GDM1 (cell line): ENCODE measurements at places on chromosomes 13 and 19.

DNA sequence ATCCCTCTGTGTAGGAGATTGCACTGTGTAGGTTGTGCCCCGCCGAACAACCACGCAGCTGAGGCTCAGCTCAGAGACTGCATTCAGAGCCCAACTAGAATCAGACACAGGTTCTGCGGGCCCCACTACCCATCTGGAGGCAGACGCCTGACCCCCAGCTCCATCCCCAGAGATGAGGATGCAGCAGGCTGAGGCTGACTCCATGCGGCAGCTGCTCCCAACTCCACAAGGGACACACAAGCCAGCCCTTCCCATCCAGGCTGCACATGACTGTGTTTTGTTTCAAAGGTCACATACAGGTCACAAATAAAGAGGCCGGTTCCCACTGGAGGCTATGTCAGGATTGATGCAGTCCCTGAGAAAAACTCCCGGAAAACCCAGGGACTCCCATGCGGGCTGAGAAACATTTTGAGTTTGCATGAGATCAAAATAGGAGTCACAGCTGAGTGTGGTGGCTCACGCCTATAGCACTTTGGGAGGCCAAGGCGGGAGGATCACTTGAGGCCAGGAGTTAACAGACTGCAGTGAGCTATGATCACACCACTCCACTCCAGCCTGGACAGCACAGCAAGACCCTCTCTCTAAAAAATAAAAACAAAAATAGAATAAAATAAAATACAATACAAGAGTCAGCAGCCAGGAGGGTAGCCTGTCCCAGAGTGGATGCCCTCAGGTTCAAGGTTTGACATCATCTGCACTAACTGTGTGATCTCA is 14.0 kb downstream of the ELL start:
- DNase-seq: no peak

DNA sequence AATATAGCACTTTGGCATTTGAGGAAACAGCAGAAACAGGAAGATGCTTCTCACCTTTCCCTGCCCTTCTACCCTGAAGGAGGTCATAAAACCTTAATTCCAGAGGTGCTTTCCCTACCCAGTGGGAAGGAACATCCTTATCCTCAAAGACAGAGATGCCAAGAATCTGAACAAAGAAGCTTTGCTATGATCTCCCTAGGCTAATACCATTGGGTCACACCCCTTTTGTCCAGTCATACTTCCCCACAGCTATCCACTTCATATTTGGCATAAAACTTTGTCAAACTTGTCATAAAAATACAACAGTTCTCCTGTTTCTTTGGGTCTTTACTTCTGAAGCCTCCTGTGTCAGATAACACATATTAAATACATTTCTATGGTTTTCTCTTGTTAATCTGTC is 21.7 kb upstream of the RXFP2 start:
- no peak for DNase-seq

GRCh38 chr13:49444524-49445395 is 686 bp downstream of the SETDB2 start:
- DNase-seq: peak; percentile 76

DNA sequence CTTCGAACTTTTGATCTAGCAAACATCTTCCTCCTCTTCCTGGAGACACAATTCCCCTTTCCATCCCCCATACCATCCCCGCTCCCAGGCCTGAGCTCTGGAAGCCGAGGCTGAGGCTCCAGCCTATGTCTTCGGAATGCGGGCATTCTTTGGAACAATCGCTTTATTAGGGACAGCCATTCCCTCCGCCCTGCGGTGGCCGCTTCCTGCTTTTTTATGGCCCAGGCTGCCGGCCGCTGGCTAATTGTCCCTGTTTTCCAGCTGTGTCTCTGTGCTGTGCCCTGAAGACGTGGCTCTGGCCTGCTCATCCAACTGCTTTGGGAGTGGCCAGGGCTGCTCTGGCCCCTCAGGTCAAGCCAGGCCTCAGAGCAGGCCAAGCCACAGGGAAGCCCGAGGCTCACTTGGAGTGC is 2.1 kb upstream of the CDX2 start:
- no peak for DNase-seq

DNA sequence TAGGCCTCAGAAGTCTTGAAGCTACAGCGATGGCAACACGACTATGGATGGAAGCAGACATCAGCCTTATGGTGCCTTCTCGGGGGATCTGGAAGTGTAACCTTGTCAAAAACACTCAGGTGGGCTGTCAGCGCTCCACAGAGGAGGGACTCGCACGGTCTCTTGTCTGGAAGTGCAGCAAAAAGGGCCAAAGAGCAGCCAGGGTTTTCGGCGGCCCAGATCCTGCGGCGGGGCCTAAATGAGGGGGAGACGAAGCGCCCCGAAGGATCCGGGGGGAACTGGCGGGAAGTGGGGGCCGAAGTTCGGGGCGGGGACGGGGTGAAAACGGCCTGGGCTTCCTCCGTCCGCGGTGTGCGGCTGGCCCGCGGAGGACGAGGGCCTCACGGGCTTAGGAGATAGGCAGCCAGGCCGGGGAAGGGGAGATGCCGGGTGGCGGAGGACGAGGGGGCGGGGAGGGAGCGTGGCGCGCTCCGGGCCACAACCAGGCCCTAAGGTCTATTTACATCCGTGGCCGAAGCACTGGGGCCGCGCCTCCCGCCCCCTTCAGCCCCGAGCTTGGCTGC is 637 bp downstream of the RANBP3 start:
- DNase-seq: no peak

DNA sequence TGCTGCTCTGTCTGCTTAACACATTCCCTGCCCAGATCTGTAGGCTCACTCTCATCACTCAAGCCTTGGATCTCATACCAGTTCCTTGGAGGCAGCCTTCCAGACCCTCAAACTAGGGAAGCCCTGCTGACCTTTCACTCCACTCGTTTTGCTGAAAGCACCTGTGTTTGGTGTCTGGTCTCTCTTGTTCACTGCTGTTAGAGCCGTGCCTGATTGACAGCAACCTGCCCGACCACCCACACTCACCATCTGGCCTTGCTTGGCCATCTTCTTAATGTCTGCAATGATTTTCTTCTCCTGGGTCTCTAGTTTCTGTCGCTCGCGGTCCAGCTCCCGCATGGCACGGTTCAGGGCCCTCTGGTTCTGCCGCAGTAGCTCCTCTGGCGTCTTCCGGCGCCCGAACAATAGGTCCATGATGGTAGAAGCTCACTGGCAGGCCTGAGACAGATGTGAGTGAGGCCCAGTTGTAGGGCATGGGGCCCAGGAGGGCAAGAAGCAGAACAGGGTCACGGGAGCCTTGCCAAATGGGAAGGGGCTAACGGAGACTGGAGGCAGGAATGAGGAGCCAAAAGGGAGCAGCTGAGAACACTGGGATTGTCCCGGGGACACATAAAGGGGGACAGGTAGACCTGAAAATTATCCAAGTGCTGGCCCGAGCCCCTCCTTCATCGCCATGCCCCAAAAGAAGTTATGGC is 959 bp downstream of the CHMP2A start:
- DNase-seq: no peak

GRCh38 chr19:48249502-48250014 is 6.2 kb downstream of the CARD8 start:
- peak; percentile 89 for DNase-seq

GRCh38 chr13:87453244-87453643 is 217.9 kb upstream of the SLITRK5 start:
- no peak for DNase-seq

DNA sequence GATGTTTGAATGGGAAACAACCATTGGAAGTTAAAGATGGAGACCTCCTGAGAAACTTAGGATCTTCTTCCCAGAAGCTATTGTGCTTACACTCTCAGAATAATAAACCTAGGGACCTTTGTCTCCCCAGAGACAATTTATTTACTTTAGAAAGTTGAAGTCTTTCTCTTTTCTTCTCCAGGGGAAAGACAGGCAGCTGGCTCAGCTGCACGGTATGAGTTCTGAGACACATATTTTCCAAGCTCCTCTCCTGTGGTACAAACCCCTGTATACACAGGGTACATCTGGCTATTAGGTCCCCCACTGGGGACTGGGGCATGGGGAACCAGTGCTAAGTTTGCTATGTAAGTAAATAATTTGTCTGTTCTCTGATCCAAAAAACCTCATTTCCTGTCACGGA is 67.5 kb upstream of the POSTN start:
- DNase-seq: no peak

DNA sequence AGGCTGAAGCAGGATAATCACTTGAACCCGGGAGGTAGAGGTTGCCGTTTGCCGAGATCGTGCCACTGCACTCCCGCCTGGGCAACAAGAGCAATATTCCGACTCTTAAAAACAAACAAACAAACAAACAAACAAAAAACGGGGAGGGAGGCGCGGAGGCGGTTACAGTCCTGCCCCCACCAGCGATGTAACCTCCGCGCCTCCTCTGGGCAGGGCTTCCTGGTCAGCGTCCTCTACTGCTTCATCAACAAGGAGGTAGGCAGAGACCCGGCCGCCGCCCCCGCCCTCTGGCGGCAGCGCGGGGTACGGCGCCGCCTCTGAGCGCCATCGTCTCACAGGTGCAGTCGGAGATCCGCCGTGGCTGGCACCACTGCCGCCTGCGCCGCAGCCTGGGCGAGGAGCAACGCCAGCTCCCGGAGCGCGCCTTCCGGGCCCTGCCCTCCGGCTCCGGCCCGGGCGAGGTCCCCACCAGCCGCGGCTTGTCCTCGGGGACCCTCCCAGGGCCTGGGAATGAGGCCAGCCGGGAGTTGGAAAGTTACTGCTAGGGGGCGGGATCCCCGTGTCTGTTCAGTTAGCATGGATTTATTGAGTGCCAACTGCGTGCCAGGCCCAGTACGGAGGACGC is 10.2 kb downstream of the SNRPD2 start:
- DNase-seq: peak; percentile 65

DNA sequence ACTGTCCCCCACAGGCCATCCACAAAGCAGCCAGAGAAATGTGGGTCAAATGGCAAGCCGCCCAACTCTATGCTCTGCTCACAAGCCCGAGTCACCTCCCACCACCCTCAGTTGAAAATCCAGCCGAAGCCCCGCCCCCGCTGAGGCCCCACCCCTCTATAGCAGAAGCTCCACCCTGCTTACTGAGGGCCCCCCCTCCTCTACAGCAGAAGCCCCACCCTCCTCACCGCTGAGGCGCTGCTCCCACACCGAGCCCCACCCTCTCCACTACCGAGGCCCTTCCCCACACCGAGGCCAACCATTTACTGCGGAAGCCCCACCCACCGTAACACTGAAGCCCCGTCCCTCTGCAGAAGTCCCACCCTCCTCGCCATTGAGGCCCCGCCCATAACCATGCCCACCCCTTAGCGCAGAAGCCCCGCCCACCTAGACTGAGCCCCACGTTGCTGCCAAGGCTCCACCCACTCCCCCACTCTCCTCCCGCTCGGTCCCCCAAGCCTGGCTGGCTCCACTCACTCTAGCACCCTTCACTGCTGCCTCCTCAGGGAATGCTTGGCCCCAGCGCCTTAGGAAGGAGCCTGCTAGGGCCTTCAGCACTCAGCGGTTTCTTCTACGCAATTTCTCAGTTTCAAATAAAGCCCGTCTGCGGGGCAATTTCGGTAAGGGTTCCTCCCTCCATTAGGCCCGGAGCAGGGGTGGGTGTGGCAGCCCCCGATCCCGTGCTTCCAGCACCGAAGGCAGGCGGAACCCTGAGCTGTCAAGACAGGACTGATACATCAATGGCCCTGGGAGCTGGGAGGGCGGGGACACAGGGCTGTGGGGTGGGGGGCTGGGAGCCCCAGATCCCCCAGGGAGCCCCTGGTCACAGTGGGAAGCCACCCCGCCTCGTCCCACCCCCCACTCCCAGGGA is 9.0 kb upstream of the MYDGF start:
- DNase-seq: no peak

- no peak for DNase-seq
Measured at GRCh38 chr19:49614096-49614833, 23.3 kb downstream of the PRR12 start.

DNA sequence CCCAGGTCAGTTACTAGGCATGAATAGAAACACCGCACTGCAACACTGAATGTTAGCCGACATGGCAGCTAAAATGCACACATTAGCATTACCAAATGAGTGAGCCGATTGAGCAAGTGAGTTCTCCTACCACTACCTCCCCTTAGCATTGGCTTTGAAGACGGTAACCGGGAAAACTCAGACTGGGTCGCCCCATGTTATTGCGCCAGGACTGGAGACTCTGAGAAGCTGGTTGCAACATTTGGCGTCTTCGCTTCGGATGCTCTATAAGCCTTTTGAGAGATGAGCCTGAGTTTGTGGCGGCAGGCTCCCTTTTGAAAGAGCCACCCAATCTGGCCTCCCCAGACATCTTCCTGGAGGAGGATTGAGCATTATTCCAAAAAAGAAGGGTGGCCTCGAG is 68.5 kb upstream of the POMP start:
- no peak for DNase-seq

GRCh38 chr13:109330123-109330522 is 456.3 kb downstream of the IRS2 start:
- DNase-seq: no peak

DNA sequence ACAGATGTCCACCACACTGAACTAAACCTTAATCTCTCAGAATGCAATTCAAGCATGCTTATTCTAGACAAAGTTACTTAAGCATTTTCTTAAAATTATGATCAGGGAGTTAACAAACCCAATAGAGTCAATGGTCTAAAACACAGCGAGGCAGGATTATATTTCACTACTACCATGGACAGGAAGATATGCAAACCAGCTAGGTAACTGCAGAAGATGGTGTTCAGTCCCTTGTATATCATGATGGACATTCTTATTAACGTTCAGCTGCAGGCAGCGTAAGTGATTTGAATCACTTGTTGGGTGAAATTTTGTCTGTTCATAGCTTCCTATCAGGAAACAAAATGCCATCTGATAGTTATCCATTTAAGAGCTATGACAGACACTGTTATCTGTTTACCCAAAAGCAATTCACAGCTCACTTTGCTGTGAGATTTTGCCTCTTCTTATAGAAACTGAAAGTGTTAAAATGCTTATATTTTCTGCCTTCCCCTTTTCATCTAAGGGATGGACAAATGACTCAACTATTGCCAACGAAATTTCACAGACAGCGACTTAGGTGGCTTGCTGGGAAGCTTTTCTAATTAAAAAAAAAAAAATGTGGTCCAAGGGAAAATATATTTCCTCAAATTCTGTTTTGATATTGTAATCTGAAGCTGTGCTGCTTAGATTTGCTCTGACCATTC is 591.9 kb downstream of the DACH1 start:
- no peak for DNase-seq

DNA sequence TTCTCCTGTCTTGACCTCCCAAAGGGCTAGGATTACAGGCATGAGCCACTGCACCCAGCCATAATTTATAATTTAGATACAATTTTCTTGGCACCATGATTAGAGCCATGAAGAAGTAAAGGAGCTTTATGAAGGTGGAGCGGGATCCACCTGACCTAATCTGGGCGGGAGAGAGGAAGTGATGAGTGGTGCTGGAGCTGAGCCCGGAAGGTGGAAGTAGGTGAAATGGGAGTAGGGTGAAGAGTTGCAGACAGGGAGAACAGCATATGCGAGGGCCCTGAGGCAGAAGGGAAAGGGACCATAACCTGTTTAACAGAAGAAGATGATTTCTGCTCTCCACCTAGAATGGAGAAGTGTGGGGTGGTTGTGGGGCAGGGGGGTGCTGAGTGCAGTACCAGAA is 4.2 kb downstream of the BLOC1S3 start:
- no peak for DNase-seq

GRCh38 chr19:35135389-35135909 is 590 bp upstream of the LGI4 start:
- peak; percentile 44 for DNase-seq

GRCh38 chr19:38912600-38913514 is 871 bp upstream of the CCER2 start:
- DNase-seq: no peak
